ENCODE measurements at places on chromosomes 7 and 10.

DNA sequence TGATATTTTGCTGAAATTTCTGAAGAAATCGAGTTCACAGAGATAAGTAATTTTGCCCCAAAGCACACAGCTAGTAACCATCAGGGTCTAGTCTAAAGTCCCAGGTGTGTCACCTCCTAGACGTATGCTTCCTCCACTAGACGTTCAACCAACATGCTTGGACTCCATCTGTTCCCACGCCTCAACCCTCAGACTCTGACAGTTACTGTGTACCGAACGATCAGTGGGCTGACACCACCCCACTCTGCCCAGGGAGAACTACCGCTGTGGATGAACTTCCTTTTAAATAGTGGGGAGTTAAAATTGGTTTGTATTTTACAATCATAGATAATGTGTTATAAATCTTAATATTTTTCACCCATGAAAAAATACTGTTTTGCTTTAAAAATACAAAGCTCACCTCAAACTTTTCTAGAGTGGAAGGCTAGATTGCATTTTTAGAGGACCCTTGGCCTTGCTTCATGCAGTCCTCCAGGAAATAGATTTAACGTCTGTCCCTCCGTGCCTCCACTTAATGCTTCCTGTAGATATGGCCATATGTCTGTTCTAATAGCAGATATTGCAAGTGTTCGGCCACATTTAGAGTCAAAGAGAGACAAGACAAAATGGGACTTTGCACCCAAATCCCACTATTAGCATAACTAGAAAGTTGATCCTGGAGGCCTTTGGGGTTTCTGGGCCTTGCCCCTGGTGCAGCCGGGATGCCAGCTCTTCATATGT is 91.4 kb upstream of the ZPBP start:
- DNase-seq, result no peak

DNA sequence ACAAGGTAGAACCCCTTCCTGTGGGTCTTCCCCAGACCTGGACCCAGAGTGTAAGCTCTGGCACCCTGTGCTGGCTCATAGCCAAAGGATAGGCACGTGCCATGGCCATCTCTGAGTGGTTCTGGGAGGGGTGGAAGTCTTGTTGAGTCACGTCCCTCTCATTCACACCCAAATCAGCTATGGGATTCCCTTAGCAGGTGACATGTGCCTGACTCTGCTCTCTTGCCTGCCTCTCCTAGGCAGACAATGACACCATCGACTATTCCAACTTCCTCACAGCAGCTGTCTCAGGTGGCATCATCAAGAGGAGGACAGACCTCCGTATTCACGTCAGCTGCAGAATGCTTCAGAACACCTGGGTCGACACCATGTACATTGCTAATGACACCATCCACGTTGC is 59.8 kb downstream of the C10orf120 start:
- DNase-seq, result peak; percentile 32

- peak; percentile 33 for DNase-seq
Observed at GRCh38 chr7:47428768-47429472, 153.0 kb downstream of the TNS3 start.

GRCh38 chr10:34667177-34667576 is 147.9 kb downstream of the PARD3 start:
- no peak for DNase-seq

- DNase-seq, result no peak
Observed at GRCh38 chr7:39321909-39322498, 244.2 kb upstream of the YAE1 start.

GRCh38 chr7:137209151-137209817 is 134.2 kb downstream of the PTN start:
- DNase-seq, result no peak

Data from tibial artery (tissue), 4 donors.